ENCODE measurements at places on chromosomes 3 and 15.

- no peaks in the 10 kb centered on the region for H3K27me3 ChIP-seq
- no peaks in the 10 kb centered on the region for H3K4me1 ChIP-seq
- H3K4me3 ChIP-seq, result no peak overlapping the region
- no peak overlapping the region for H3K27ac ChIP-seq
Observed at GRCh38 chr3:10494180-10494579, 11.2 kb downstream of the ATP2B2 start.

DNA sequence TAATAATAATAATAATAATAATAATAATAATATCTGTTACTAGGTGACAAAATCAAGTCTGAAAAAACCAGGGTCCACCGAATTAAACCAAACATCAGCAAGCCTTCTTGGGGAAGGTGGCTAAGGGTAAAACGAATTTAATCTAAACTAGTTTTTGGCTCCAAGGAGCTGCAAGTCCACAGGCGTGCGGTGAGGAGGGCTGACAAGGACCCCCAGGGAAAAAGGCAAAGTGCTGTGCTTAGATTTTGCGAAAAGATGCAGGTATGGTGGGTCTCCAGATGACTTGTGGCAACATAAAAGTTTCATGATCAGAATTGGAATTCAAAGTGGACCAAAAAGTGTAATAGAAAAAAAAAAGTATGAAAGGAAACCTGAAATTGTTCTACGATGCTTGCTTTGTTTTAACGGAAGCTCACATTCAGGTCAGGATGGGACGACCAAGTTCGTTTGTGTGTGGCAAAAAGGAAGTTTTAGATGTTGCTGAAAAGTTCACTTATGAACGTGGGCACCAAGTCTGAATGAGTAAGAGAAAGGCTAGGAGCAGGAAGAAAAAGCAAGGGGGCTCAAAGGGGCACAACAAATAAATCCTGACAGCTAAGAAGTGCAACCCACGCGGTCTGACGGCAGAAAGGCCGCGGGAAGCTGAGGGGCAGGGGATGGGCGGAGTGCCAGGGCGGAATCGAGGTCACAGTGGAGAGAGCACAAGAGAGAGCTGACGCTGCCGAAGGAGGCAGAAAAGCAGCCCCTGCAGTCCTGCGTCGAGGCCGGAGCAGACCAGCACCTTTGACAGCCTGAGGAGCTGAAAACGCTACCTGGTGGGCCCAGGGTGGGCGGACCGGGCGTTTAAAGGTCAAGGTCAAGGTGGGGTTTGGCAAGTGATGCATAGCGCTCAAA is 1.1 kb downstream of the WDR82 start:
- peak overlapping the region; percentile 97 for H3K27ac ChIP-seq
- peaks cover 7% of the 10 kb centered on the region for H3K36me3 ChIP-seq
- no peaks in the 10 kb centered on the region for H3K27me3 ChIP-seq
- H3K4me1 ChIP-seq, result peaks cover 11% of the 10 kb centered on the region
- DNase-seq, result peak; percentile 82

- no peak overlapping the region for H3K27ac ChIP-seq
- H3K4me3 ChIP-seq, result no peak overlapping the region
- H3K4me1 ChIP-seq, result no peaks in the 10 kb centered on the region
- no peak for DNase-seq
Observed at GRCh38 chr3:7285505-7285904, 424.6 kb downstream of the GRM7 start.

- no peaks in the 10 kb centered on the region for H3K4me1 ChIP-seq
- no peaks in the 10 kb centered on the region for H3K36me3 ChIP-seq
- DNase-seq, result no peak
- H3K27me3 ChIP-seq, result no peaks in the 10 kb centered on the region
- H3K4me3 ChIP-seq, result no peak overlapping the region
Observed at GRCh38 chr3:196546537-196546936, 21.8 kb downstream of the WDR53 start.

- H3K27ac ChIP-seq, result no peak overlapping the region
- DNase-seq, result no peak
- no peaks in the 10 kb centered on the region for H3K27me3 ChIP-seq
- peaks cover 28% of the 10 kb centered on the region for H3K36me3 ChIP-seq
- no peak overlapping the region for H3K4me3 ChIP-seq
Observed at GRCh38 chr3:64559588-64559987, 128.2 kb downstream of the ADAMTS9 start.

- DNase-seq, result no peak
- H3K27ac ChIP-seq, result no peak overlapping the region
- H3K4me1 ChIP-seq, result peaks cover 12% of the 10 kb centered on the region
- no peak overlapping the region for H3K4me3 ChIP-seq
- peaks cover 68% of the 10 kb centered on the region for H3K36me3 ChIP-seq
Observed at GRCh38 chr3:52689151-52689550, 3.3 kb downstream of the GNL3 start.

DNA sequence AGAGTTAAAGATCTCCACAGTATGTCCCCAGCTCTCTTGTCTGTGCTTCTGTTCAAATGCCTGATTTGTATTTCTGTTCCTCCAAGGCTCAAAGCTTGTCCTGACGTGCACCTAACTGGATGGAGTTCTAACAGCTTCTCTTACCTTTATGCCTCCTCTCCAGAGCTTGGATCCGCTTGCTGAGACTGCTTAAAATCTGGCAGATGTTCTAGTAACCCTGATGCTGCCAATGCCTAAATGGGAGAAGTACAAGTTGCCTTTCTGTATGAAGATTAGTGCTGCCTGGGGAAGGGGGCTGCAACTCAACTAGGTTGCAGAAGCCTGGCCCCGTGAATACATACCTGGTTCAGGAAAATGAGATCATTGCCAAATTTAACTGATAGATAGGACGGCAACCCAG is 354.5 kb upstream of the KCNMB2 start:
- H3K27ac ChIP-seq, result no peak overlapping the region
- no peak overlapping the region for H3K4me3 ChIP-seq
- H3K27me3 ChIP-seq, result no peaks in the 10 kb centered on the region
- no peaks in the 10 kb centered on the region for H3K36me3 ChIP-seq
- no peaks in the 10 kb centered on the region for H3K4me1 ChIP-seq

- no peak overlapping the region for H3K27ac ChIP-seq
- peak overlapping the region; percentile 66 for H3K4me3 ChIP-seq
- H3K27me3 ChIP-seq, result no peaks in the 10 kb centered on the region
- no peaks in the 10 kb centered on the region for H3K36me3 ChIP-seq
- DNase-seq, result no peak
Observed at GRCh38 chr15:69074843-69075224, 60.3 kb downstream of the NOX5 start.

DNA sequence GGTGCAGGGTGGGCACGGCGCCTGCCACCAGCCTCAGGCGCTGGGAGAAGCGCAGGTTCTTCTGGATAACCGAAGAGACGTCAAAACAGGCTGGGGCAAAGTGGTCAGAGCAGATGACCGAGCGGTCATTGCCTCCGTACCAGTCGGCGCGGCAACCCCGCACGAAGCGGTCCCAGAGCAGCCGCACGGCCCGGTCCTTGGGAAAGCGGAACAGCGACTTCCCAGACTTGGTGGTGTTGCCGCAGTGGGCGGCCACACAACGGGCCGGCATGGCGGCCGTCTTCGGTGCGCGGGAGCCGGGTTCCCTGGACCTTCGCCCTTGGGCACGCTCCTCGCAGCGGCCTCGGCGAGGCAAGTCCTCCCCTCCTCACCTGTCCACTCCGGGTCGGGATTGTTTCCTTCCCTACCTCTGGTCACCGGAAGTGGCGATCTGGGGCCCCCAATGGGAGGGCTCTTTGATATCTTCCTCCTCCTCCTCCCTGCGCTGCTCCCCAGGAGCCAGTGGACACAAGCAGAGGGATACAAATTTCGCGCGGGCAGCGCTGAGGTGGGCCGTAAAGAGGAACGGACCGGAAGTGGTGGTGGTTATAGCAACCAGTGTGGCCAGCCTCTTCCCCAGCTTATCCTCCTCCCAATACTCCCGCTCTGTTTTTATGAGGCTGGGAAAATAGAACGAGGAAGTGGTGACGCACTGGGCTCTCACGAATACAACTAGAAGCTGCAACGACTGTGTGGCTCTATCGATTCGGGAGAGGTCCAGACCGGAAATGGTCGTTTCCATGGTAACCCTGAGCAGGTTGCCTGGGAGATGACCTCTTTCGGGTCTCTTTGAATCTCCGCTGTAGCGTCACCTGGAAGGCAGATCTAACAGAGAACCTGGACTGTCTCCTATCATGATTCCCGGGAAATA is at the start of the genes LRRC49 and THAP10:
TSS of gene LRRC49 (plus strand) at position 825 of the 910 bp plus-strand sequence. CDS start at position 894, 69 bp downstream.
TSS of gene THAP10 (minus strand) at position 432 of the 910 bp plus-strand sequence. CDS start at position 271, 161 bp downstream.
- peak within 1 kb of the TSS; percentile 79 for H3K27ac ChIP-seq
- H3K27me3 ChIP-seq, result no peaks in the 10 kb centered on the region
- H3K4me3 ChIP-seq, result peak within 1 kb of the TSS; percentile 81
- H3K36me3 ChIP-seq, result no peaks in the 10 kb centered on the region
- DNase-seq, result peak; percentile 94

DNA sequence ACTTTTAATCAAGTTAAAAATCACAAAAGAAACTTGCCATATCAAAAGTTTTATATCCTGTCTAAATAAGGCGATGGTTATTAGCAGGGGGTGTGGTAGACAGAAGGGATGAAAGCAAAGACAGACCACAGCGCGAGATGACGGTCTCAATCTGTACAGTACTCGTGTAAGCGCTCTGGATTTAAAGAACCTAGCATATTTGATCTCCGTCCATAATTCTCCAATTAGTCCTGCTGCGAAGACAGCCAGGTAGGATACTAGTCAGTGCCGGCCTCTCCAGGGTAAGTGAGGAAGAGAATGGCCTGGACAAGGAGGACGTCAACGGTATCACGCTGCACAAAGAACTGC is 701 bp downstream of the SGO1 start:
- H3K4me3 ChIP-seq, result peak overlapping the region; percentile 70
- H3K27ac ChIP-seq, result no peak overlapping the region
- no peaks in the 10 kb centered on the region for H3K27me3 ChIP-seq
- H3K36me3 ChIP-seq, result no peaks in the 10 kb centered on the region

DNA sequence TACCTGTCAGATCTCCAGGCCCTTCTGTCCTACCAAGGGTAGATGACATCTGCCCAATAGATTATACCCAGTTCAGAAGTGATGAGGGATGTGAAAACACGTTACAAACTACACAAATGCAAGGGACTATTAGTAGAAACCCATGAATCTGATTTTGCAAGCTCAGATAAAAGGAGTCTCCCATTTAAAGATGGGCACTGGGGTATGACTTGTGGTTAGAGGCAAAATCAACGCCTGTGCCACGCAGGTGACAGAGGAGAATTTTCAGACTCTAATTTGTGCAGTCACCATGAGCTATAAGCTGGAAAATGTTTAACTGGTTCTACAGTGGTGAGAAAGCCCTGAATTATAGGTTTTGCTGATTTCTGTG is 184.4 kb upstream of the LPP start:
- H3K27me3 ChIP-seq, result no peaks in the 10 kb centered on the region
- H3K4me1 ChIP-seq, result no peaks in the 10 kb centered on the region
- H3K4me3 ChIP-seq, result no peak overlapping the region
- DNase-seq, result no peak

GRCh38 chr15:52731732-52732470 is 52.7 kb upstream of the ATOSA start:
- no peaks in the 10 kb centered on the region for H3K36me3 ChIP-seq
- no peak for DNase-seq
- H3K4me1 ChIP-seq, result peaks cover 7% of the 10 kb centered on the region
- H3K4me3 ChIP-seq, result no peak overlapping the region

GRCh38 chr3:192685801-192686200 is 41.5 kb downstream of the FGF12 start:
- no peaks in the 10 kb centered on the region for H3K27me3 ChIP-seq
- no peaks in the 10 kb centered on the region for H3K4me1 ChIP-seq
- no peaks in the 10 kb centered on the region for H3K36me3 ChIP-seq
- no peak overlapping the region for H3K4me3 ChIP-seq
- no peak for DNase-seq

GRCh38 chr3:50412231-50412754 is 53.0 kb upstream of the TMEM115 start:
- H3K27me3 ChIP-seq, result no peaks in the 10 kb centered on the region
- DNase-seq, result no peak
- H3K27ac ChIP-seq, result no peak overlapping the region
- H3K4me3 ChIP-seq, result no peak overlapping the region

GRCh38 chr15:63487076-63487757 is 17.2 kb upstream of the USP3 start:
- no peak overlapping the region for H3K4me3 ChIP-seq
- no peaks in the 10 kb centered on the region for H3K27me3 ChIP-seq
- peak; percentile 94 for DNase-seq
- no peak overlapping the region for H3K27ac ChIP-seq
- H3K36me3 ChIP-seq, result no peaks in the 10 kb centered on the region
- H3K4me1 ChIP-seq, result no peaks in the 10 kb centered on the region

DNA sequence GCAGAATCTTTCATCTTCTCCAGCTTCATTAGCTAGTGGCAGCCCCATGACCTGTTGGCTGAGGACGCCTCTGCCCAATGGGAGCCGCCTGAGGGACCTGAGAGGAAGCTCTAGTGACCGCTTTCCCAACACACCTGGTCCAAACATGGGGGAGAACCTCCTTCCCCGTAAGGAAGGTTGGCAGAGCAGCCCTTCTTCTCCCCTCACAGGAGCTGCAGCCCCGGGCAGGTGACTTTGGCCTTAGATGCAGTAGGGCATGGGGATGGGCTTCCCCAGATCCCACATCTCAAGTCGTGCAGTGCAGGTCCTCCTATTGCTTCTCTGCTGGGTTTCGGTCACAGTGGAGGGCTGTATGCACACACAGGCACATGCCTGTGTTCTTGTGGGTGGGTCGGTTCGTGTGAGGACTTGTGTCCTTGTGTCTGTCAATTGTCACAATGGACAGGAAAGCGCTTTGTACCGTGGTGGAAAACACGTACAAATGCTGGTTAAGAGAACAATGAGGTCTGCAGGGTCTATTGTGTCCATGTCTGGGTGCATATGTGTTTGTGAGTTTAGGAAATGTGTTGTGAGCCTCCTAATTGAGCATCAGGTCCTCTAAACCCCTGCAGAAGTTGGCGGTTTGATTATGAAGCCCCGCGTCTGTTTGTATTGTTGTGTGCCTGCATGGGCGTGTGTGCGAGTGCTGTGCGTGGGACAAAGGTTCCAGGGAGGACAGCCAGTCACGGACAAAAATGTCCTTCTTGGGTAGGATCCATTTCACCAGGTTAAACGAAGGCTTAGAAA is 1.4 kb downstream of the ISLR2 start:
- H3K4me3 ChIP-seq, result no peak overlapping the region
- H3K36me3 ChIP-seq, result no peaks in the 10 kb centered on the region
- DNase-seq, result no peak
- peaks cover 3% of the 10 kb centered on the region for H3K4me1 ChIP-seq

DNA sequence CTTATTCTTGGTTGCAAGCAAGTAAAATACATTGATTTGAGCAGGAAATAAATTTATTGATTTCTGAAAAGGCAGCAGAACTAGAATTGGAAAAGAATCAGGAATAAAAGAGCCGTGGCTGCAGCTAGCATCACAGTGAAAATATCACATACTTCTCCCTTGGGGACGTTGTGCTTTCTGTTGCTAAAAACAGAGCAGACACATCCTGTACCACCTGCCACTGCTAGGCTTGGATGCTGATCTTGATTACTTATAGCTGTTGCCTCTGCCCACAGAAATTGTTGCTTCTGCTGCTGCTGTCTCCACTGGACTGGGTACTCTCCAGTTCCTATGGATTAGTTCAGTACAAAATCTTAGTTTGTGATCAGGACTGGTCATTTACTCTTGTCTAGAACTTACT is 283.8 kb downstream of the C3orf38 start:
- H3K27ac ChIP-seq, result no peak overlapping the region
- no peaks in the 10 kb centered on the region for H3K36me3 ChIP-seq
- DNase-seq, result no peak
- H3K4me1 ChIP-seq, result no peaks in the 10 kb centered on the region
- H3K27me3 ChIP-seq, result no peaks in the 10 kb centered on the region

GRCh38 chr3:50167069-50167840 is 12.1 kb downstream of the SEMA3F start:
- no peaks in the 10 kb centered on the region for H3K36me3 ChIP-seq
- no peaks in the 10 kb centered on the region for H3K27me3 ChIP-seq
- peaks cover 69% of the 10 kb centered on the region for H3K4me1 ChIP-seq
- no peak for DNase-seq
- H3K4me3 ChIP-seq, result no peak overlapping the region

GRCh38 chr3:2130726-2131125 is 32.1 kb downstream of the CNTN4 start:
- H3K4me1 ChIP-seq, result no peaks in the 10 kb centered on the region
- no peak for DNase-seq
- H3K4me3 ChIP-seq, result no peak overlapping the region
- peaks cover 8% of the 10 kb centered on the region for H3K36me3 ChIP-seq
- H3K27ac ChIP-seq, result no peak overlapping the region
- H3K27me3 ChIP-seq, result no peaks in the 10 kb centered on the region

Measured in ascending aorta (tissue), 2 donors.